ENCODE measurements at places on chromosomes 13 and 19.

- no peak for DNase-seq
These were observed 6.3 kb upstream of the GPR183 start for GRCh38 chr13:99313501-99313900.

GRCh38 chr19:6062274-6062673, 48.0 kb downstream of the RFX2 start:
- DNase-seq: no peak

DNA sequence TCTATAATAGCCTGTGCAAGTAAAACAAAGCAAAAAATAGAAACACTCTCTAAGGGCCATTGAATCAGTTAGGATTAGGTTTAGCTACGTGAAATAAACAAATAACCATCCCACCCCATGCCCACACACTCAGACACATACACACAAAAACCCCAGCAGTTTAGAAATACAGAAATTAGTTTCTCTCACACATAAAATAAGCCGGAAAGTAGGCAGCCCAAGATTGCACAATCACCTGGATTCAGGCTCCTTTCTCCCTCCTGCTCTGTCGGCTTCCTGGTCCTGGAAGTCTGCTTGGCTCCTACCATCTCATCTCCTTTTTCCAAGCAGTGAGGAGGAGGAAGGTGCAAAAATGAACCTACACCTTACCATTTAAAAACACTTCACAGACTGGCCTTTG, 22.6 kb upstream of the USP12 start:
- DNase-seq: no peak

DNA sequence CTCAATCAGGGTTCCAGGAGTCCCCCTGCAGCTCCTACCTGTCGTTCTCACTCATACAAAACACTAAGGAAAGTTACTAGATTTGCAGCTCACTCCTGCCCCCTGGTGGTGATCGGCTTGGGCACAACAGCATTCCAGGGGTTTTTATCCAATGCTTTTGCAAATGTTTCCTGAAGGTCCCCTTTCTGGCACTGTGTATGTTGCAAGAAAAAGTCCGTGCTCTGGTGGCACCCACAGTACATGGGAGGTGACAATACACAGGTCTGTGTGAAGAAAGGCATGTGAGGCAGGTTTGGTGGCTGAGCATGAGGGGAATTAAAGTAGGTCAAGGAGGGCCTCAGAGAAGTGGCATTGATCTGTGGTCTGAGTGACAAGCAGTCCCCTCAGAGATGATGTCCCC, 8.6 kb upstream of the TYK2 start:
- peak; percentile 38 for DNase-seq

- DNase-seq: no peak
These were observed 213.2 kb upstream of the EDNRB start for GRCh38 chr13:78131811-78132210.

DNA sequence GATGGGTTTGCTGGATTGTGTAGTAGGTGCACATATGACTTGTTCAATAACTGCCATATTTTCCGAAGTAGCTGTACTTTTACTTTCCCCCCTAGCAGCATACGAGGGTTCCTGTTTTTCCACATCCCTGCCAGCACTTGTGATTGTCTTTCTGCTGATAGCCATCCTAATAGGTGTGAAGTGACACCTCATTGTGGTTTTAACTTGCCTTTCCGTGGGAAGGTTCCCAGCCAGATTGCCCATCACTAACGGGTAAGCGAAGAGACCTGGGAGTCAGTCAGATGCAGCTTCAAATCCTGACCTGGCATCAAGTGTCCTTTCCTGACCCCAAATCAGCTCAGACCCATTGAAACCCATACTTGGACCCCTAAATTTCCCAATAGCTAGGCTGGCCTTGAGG, 4.5 kb downstream of the CLPTM1 start:
- no peak for DNase-seq

- DNase-seq: no peak
These were observed 258.4 kb downstream of the SPRY2 start for GRCh38 chr13:80082396-80083080.

DNA sequence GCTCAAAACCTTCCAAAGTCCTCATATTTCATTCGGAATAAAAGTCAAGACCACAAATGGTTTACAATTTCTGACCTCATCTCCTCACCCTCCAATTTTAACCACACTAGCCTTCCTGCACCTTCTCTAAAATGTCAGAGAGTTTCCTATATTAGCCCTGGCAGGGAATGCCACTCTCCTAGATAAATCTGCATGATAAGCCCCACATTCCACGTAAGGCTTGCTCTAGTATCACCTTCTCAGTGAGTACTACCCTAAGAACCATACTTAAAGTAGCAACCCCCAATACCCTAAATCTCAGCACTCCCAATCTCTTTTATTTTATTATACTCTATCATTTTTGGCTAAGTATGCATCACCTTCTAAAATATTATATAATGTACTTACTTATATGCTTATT, 100.5 kb upstream of the SLITRK5 start:
- no peak for DNase-seq

GRCh38 chr19:16022681-16023080, 53.6 kb upstream of the TPM4 start:
- no peak for DNase-seq

GRCh38 chr19:16722591-16722990, 2.9 kb downstream of the NWD1 start:
- no peak for DNase-seq

GRCh38 chr13:52758114-52758513, 18.5 kb upstream of the CNMD start:
- DNase-seq: no peak

DNA sequence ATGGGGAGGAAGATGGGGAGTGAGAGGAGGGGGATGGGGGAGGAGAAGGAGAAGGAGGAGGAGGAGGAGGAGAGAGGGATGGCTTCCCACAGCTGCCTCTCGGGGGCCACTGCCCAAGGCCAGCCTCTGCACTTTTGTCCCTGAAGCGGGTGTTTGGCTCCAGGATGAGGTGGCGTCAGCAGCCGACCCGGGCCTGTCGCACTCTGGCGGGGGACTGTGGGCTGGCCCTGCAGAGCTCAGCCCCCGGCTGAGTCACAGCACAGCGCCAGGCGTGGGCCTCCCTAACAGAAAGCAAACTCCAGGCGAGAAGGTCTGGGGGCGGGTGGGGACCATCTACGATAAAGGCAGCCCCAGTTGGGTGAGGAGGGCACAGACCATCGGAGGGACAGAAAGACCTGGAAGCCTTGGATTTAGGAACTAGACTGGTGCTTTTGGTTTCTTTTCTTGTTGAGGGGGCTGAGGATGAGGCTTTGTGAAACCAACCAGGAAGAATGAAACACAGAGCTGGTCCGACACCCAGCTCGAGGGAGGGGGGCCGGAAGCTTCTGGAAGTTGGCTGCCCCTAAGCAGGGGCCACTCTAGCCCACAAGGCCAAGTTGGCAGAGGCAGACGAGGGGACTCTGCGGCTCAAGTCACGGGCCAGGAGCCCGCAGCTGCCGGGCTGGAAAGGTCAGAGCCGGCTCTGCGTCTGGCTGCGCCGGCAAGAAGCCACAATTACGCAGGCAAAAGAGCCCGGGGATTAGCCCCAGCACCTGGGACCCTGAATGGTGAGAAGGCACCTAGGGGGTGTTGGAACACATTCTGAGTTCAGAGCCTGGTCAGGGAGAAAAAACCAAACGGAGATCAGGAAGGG, 18.2 kb downstream of the LSM4 start:
- no peak for DNase-seq

DNA sequence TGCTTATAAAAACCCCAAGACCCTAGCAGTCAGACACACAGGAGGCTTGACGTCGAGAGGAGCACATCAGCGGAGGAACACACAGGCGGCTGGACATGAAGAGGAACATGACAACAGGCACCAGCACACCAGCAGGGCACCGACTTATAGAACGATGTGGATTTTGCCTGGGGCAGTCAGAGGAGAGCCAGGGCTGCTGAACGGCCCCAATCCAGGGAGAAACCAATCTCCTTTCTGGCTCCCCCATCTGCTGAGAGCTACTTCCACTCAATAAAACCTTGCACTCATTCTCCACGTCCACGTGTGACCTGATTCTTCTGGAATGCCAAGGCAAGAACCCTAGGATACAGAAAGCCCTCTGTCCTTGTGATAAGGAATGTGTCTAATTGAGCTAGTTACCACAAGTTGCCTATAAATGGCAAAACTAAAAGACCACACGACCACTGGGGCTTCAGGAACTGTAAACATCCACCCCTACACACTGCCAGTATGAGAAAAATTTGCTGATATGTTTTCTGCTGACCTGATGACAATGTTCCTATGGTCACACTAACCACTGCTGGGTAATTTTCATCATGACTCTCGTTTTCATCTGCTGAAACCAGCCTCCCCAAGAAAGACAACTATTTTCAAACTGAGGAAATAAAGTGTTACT, 35.8 kb upstream of the CEACAM21 start:
- DNase-seq: no peak

Data from SHP77 treated with DMSO at 0.1 percent for 48 hours (cell line).